CD4-positive, CD25-positive, alpha-beta regulatory T cell (primary cell): ENCODE measurements at places on chromosomes 7 and 10. TPM values are rescaled to one million over a fixed set of nuclear protein-coding genes. Genes with fewer than 3 reads are reported as not detected.

DNA sequence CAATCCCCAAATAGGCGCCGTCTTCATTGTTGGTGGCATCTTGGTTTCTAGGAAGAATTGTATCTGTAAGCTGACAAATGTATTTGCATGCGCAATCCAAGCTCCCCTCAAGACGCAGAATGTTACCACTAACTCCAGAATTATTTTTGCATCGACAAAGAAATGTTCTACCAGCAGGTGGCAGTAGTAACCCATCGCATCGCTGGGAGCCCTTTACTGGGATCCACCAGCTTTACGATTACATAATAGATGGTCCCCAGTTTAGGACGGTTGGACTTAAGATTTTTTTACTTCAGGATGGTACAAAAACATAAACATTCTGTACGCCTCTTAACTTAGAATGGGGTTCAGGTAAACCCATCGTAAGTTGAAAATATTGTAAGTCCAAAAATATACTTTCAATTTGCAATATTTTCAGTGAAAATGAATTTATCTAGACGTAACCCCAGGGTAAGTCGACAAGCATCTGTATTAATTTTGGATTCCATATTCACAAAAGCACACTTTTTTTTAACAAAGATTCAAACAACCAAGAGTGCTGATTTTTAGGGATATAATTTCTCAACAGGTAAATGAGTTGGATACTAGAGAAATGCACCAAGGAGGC is 114.0 kb upstream of the COBL start:
- DNase-seq: no peak

PI4K2A gene
- polyA plus RNA-seq: 11.7 TPM

DNA sequence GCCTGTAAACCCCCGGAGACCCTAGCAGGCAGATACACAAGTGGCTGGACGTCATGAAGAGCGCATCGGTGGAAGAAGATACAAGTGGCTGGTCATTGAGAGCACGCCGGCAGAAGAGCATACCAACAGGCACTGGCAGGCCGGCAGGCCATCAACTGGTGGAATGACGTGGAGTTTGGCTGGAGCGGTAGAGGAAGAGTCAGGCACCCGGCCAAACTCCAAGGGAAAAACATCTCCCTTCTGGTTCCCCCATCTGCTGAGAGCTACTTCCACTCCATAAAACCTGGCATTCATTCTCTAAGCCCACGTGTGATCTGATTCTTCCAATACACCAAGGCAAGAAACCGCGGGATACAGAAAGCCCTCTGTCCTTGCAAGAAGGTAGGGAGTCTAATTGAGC is 113.4 kb upstream of the NPSR1 start:
- DNase-seq: no peak

GRCh38 chr10:129523031-129523722 is 56.1 kb downstream of the MGMT start:
- DNase-seq: no peak

KAZALD1 gene
- not detected for polyA plus RNA-seq
